Activated CD8-positive, alpha-beta memory T cell treated with anti-CD3 and anti-CD28 coated beads, Interleukin-2, amount 10 ng/mL, durations not matched to agents 7 days and 5 days (primary cell): ENCODE measurements at places on chromosomes 1 and 21.

GRCh38 chr1:242146652-242147051, 147.8 kb upstream of the MAP1LC3C start:
- H3K36me3 ChIP-seq = no peaks in the 10 kb centered on the region
- no peak for DNase-seq
- H3K27me3 ChIP-seq = no peaks in the 10 kb centered on the region
- no peak overlapping the region for H3K27ac ChIP-seq

GRCh38 chr1:211965108-211965805, 70.1 kb downstream of the INTS7 start:
- H3K4me3 ChIP-seq = no peak overlapping the region
- peaks cover 64% of the 10 kb centered on the region for H3K36me3 ChIP-seq
- H3K27ac ChIP-seq = no peak overlapping the region
- DNase-seq = no peak
- H3K4me1 ChIP-seq = no peaks in the 10 kb centered on the region

- H3K36me3 ChIP-seq = no peaks in the 10 kb centered on the region
- no peak overlapping the region for H3K27ac ChIP-seq
- H3K4me1 ChIP-seq = peaks cover 4% of the 10 kb centered on the region
- no peak overlapping the region for H3K4me3 ChIP-seq
- DNase-seq = no peak
- peaks cover 22% of the 10 kb centered on the region for H3K27me3 ChIP-seq
These were observed 3.5 kb upstream of the RAP1GAP start for GRCh38 chr1:21672478-21673276.

DNA sequence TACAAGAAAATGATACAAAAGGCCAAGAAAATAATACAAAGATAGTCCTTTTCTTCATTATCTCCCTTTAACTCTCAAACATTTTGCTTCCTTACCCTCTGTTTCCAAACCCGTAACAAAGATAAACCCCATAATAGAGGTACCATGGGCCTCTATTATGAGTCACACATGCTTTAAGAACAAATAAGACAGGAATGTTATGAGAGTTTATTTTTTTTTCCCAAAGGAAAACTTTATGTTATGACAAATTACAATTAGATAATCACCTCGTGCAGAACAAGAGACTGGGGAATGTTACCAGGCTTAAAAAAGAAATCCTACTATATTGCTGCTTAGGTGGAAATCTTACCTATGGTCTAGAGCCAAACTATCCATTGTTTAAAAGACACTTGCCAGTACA, 272.0 kb downstream of the BRINP3 start:
- no peak for DNase-seq
- no peaks in the 10 kb centered on the region for H3K27me3 ChIP-seq
- H3K27ac ChIP-seq = no peak overlapping the region
- no peak overlapping the region for H3K4me3 ChIP-seq

- no peaks in the 10 kb centered on the region for H3K4me1 ChIP-seq
- no peaks in the 10 kb centered on the region for H3K36me3 ChIP-seq
- no peak for DNase-seq
- H3K4me3 ChIP-seq = no peak overlapping the region
- H3K27me3 ChIP-seq = no peaks in the 10 kb centered on the region
- H3K27ac ChIP-seq = no peak overlapping the region
These were observed 130.8 kb downstream of the BEND5 start for GRCh38 chr1:48645883-48646282.
